Stimulated activated CD8-positive, alpha-beta memory T cell treated with anti-CD3 and anti-CD28 coated beads, Interleukin-4, amount 100 ng/mL, for 4 hours (primary cell): ENCODE measurements at places on chromosomes 12 and 14.

DNA sequence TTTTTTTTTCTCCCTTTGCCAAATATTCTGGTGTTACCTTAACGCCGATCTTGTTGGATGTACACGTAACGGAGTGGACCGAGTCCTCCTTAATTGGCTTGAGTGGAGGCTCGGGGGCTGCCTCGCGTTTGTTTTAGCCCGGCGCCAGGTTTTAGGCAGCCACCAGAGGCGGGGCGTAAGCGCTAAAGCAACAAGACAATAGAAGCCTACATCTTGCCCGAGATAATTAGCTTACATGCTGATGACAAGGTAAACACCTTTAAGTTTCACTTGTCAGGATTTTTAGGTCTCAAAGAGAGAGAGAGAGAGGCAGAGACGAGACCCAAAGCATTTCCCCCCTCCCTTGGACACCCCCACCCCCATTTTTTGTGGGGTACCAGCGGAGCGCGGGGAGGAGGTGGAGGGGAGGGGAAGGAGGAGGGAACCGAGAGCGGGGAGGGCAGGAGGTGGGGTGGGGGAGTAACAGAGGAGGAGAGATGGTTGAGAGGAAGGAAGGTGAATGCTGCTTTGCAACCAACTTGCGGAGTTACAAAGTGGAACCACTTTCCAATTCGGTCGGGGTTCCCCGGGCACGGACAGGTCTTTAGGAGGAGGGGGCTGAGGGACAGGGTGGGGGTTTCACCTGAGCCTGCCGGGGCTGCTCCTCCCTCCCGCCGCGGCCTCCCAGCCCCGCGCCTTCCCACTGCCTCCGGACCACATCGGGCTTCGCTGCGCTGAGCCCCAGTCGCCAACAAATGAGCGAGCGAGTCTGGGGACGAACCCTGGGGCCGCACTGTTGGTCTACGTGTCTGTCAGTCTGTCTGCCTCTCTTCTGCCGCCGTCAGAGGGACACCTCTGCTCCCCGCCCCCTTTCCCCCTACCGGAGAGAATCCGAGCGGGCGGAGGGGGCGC lies at the start of gene NKX2-1:
TSS of gene NKX2-1 (minus strand) at position 802 of the 891 bp plus-strand sequence. CDS start at position 699, 103 bp downstream.
- DNase-seq: no peak

- no peak for DNase-seq
Observed at GRCh38 chr14:99195602-99196309, 76.2 kb downstream of the BCL11B start.

- no peak for DNase-seq
Observed at GRCh38 chr14:66242001-66242400, 244.2 kb upstream of the CCDC196 start.

DNA sequence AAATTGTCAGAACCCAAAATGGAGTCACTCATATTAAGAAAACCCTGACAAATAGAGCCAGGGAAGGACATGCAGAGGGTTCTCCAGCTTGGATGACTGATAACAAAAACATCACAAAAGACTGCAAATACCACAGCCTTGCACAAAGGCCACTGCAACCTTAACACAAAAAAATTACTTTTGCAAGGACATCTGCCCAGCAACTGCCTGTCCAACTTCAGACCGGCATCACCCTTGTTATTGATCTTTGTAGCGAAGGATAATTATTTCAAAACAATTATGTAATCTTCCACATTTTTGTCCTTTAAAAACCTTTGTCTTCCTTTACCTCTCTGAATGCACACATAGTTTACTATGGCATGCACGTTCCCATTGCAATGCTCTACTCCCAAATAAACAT lies 100.6 kb upstream of the TBX3 start:
- no peak for DNase-seq

DNA sequence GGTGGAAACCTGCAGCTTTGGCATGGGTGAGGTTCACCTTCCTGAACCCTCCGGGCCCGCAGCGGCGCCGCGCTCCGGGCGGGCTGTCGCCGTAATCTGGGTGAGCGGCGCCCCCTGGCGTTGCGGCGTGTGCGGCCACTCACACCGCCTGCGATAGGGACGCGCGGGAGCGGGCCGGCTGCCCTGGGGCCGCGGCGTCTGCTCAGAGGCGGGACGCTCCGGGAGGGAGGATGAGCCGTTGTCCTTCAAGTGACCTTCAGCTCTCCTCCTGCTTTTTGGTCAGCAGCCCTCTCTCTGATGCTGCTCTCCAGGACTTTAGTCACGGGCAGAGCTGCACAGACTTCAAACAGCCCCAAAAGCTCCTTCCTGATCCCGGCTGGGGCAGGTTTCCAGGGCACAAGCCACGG lies 211.7 kb upstream of the FKBP4 start:
- DNase-seq: no peak

GRCh38 chr12:18153826-18154225 lies 63.8 kb upstream of the RERGL start:
- no peak for DNase-seq

DNA sequence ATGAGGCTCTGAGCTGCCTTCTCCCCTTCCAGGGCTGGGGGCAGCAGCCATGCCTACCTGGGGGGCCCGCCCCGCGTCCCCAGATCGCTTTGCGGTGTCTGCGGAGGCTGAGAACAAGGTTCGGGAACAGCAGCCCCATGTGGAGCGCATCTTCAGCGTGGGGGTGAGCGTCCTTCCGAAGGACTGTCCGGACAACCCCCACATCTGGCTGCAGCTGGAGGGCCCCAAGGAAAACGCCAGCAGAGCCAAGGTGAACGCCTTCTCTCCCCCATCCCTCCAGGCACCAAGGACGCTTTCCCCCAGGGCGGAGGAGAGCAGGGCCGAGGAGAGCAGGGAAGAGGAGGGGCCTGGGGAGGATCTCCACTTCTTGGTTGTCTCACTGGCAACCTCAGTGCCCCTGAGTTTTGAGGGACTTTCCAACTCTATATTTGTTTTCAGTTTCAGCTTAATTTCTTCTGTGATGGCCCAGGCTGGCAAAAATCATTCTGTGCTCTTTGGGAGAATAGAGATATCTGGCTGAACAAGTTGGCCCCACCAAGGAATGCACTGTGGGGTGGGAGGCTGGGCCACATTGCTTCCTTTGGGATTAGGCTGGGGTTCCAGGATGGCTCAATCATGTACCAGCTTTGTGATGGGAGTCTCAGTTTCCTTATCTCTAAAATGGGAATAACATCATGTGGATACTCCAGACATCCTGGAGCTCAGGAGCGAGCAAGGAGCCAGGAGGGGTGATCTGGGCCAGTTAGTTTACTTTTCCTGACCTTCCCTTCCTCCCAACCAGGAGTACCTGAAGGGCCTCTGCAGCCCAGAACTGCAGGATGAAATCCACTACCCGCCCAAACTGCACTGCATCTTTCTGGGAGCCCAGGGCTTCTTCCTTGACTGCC lies 1.2 kb downstream of the KHNYN start:
- peak; percentile 20 for DNase-seq

- no peak for DNase-seq
Observed at GRCh38 chr14:101963656-101964296, 597 bp upstream of the DYNC1H1 start.

- no peak for DNase-seq
Observed at GRCh38 chr14:75268633-75269550, 9.7 kb upstream of the FOS start.

GRCh38 chr12:129363041-129363440 lies 509.8 kb downstream of the GLT1D1 start:
- DNase-seq: no peak

DNA sequence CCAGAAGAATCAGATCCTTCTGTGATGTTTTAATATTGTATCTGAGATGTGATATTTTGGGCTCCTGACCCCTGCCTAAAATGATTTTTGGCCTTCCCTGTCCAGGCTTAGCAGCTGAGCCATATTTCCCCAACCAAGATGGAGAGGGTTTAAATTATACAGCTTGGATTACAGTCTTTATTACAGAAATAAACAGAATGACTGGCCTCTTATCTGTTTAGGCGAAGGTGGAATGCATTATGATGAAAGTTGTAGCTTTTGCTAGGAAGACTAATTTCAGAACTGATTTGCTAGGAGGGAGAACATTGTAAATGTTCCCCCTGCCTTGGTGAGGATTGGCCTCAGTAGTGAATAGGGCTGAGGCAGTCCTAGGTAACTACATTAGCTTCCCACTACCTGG lies 23.3 kb downstream of the BMAL2 start:
- DNase-seq: no peak

- no peak for DNase-seq
Observed at GRCh38 chr12:92156139-92156538, 10.5 kb upstream of the BTG1 start.

- no peak for DNase-seq
Observed at GRCh38 chr12:12799163-12799920, 13.8 kb upstream of the DDX47 start.

DNA sequence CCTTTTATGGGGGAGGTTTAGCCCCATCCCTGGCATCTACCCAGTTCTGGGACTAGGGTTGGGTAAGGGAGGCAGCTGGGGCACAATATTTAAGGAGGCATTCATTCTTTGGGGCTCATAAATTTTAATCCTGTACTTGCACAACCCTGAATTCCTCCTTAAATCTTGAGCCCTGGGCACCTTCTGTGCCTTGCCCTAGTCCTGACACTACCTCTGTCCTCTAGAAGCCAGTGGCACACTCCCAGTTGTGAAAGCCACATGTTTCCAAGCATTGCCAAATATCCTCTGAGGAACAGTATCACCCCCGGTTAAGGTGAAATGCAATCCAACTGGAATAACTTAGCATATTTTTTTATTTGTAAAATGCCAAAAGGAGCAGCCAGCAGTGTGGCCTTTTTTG lies 36.6 kb downstream of the SLC16A7 start:
- no peak for DNase-seq

DNA sequence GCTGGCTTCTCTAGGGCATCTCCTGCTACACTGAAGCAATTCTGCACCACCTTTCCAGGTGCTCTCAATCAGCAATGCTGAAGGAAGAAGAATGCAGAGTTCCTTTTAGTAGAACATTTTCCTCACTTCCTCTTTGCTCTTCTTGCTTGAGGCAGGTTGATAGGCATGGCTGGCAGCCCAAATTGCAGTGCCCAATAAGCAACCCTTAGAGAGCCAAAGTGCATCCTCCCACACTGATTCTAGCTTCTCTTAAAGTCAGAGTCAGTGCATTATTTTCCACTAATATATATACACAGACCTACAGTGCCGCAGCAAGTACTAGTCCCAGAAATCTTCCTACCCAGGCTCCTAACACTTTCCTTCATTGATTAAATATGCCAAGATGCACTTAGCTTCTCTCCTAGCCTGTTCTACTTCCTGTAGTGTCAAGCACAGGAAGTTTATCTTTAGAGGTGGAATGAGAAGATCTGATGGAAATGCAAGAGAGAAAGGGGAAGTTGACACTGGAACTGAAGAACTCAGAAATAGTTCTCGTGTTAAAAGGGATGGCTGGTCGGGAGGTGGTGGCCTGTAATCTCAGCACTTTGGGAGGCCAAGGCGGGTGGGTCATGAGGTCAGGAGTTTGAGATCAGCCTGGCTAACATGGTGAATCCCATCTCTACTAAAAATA lies 132.7 kb downstream of the SSPN start:
- DNase-seq: no peak

- DNase-seq: no peak
Observed at GRCh38 chr12:54631988-54632728, 2.5 kb downstream of the LACRT start.

GRCh38 chr12:52122540-52122871 lies 43.0 kb downstream of the SMIM41 start:
- DNase-seq: no peak

DNA sequence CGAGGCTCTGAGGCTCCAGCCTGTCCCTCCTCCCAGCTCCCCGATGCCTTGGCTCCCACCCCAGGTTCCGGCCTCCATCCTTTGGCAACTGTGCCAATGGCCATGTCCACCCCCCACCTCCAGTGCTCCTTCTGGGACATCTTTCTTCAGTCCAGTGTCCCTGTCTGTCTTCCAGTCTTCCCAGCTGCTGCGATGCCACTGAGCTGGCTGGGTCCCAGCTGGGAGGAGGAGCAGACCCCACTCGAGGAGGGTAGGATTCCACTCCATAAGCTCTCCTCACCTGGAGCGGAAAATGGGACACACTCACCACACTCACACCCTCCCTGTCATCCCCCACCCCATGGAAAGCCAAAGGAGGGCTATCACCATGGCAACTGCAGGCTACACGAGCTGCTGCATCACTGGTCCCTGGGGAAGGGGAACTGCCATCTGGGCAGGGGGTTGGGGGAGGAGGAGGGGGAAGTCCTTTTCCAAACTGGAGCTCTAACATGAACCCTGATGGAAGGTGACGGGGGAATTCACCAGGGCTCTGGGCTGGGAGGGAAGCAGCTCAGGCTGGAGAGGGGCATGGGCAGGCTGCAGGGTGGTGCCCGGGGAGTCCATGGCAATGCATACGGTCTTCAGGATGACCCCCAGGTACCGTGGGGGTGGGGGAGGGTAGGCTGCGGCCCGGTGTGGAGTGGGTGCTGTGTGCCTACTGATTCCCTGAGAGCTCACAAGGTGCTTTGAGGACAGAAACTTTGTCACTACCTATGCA lies 94.3 kb downstream of the LRRC74A start:
- DNase-seq: no peak

GRCh38 chr12:59096246-59096645 lies 175.9 kb upstream of the LRIG3 start:
- no peak for DNase-seq

DNA sequence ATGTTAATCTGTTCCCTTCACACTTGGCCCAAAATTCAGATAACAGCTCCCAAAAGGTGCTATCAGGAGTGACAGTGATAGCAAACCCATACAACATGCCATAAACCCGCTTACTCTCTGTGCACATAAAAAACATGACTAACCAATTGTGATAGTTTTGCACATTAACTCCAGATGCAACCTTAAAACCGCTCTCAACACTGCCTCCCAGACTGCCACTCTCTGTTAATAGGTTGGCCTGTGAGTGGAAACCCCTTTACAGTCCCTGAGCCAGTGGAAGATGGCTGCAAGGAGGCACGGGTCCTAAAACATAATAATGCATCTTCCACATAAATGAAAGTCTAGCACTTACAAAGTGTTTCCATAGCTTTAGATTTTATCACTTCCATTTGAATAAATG lies 12.0 kb upstream of the TMTC1 start:
- no peak for DNase-seq

GRCh38 chr14:73888460-73888725 lies 1.7 kb downstream of the ZNF410 start:
- no peak for DNase-seq
